Stimulated activated CD4-positive, alpha-beta T cell treated with anti-CD3 and anti-CD28 coated beads, Interleukin-1b, Interleukin-23, amount 100 ng/mL, for 24 hours (primary cell): ENCODE measurements at places on chromosomes 5 and 9.

- no peak for DNase-seq
Observed at GRCh38 chr5:89351222-89351621, 468.2 kb upstream of the MEF2C start.

- no peak for DNase-seq
Observed at GRCh38 chr5:32339878-32340277, 27.1 kb upstream of the MTMR12 start.

- no peak for DNase-seq
Observed at GRCh38 chr9:88272986-88273385, 115.3 kb upstream of the SPIN1 start.

DNA sequence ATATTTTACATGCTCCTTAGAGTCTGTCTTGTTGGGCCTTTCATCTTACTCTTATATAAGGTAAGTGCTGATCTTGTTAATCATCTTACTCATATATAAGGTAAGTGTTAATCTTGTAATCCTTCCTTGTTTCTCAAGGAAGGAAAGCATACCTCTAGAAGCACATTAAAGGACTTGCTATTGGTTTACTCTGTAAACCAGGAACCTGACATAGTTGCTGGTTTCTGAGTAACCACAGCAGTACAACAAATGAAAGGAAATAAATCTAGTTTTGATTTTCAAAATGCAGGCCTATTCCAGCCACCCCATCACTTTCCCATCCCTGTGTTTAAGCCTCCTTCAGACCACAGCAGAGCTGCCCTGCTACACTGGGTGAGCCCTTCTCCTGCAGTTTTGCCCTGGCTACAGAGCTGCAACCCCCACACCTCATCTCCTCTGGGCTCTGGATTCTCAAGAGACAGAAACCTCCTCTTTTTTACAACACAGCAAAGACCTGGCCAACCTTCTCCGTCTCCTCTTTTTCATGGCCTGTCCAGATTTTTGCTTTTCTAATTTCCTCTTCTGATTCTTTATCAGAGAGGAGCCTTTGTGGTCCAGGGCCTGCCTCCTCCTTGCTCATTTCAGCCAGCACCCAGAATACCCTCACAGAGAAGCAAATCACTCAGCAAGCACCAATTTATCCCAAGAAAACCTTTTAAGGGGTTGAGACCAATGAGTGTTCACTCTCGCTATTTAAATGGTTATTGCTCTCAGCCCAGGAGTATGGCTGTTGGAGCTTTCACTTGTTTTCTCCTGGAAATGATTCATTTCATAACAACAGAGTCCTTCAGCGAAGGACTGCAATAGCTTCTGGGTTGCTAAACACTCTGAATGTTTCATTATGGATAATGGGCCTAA is 103.2 kb downstream of the FSTL4 start:
- no peak for DNase-seq
